ENCODE measurements at places on chromosomes 11 and 22.

- no peak for DNase-seq
Measured at GRCh38 chr11:67167091-67167490, 48.0 kb downstream of the KDM2A start.

GRCh38 chr11:96748639-96749370 is 359.0 kb downstream of the JRKL start:
- DNase-seq, result no peak

GRCh38 chr22:31680861-31681341 is 18.9 kb upstream of the PISD start:
- DNase-seq, result no peak

DNA sequence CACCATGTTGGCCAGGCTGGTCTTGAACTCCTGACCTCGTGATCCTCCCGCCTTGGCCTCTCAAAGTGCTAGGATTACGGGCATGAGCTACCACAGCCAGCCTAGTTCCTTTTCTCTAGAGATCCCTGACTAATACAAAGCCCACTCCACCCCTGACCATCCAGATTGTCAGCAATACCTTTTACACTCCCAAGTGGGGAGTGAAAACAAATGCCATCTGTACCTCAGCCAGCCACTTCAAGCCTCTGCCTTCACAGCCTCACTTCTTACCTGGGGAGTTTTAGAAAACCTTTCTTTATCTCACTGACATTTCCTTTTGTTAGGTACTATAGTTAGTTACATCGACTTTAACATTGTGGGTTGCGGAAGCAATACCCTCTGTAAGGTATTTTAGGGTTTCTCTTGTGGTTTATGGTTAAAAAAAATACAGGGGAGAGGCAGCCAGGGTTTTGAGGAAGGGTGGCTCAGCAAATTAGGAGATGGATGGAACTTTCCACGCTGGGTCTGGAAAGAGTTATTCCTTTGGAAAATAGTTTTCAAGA is 8.9 kb downstream of the TOM1 start:
- no peak for DNase-seq

DNA sequence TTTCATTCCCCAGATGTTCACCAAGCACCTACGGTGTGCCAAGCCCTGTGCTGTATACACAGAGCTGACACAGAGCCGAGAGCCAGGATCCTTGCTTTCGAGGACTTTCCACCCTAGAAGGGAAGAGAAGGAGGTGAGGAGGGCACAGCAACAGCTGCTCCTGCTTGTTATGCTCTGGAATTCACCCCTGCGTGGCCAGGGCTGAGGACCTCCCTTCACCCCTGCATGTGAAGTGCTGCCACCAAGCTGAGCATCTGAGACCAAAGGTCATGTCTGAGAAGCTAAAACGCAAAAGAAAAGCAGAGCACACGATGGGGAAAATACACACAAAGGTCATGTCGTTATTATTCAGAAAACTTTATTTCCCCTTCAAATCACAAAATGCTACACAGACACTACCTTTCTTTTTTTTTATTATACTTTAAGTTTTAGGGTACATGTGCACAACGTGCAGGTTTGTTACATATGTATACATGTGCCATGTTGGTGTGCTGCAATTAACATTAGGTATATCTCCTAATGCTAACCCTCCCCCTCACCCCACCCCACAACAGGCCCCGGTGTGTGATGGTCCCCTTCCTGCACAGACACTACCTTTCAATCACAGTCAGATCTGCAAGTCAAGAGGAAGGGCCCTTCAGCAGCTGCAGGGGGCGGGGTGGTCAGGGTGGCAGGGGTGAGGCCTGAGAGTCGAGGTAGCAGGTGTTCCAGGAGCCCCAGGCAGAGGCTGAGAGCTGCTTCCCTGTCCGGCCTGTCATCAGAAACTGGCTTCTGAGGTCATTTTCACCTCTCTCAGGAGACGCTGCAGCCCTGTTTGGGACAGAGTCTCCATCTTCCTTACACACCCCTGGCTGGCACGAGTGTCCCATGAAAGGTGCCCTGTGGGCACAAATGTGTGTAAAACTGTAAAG is 40.1 kb upstream of the PRR5 start:
- DNase-seq, result no peak

DNA sequence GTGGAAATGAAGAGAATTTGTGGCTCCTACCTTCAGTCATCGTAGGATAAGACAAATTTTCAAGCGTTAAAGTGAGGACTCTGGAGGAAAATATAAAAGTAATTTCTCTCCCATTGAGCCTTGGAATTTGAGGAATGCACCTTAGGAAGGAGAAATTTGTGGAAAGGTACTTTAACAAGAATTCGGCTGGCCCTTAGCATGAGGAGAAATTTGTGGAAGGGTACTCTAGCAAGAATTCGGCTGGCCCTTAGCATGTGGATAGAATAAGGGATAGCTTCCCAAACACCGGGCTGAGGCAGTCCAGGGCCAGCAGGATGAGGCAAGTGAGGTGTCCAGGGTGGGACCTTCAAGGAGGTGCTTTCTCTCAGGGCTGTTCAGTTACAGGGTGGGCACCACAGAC is 33.2 kb upstream of the FAR1 start:
- no peak for DNase-seq

GRCh38 chr11:44333271-44334218 is 23.6 kb upstream of the ALX4 start:
- no peak for DNase-seq

DNA sequence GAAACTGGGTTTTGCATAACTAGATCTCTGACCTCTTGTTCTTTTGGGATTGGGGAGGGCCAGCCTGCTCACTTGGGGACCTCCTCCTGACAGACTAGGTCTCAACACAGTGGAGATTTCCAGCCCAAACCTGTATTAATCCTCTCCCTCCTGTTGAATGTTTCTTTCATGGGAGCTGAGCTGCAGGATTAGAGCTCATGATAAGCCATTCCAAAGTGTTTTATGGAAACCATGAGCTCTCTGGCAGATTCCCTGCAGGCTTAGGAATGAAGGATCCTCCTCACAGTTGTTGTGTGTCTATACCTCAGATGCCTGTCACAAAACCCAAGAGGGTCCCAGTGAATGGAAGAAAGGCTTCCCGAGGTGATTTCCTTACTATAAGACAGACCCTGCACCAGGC is 248.4 kb upstream of the B3GAT1 start:
- no peak for DNase-seq

- DNase-seq, result no peak
Measured at GRCh38 chr22:37442537-37442936, 15.3 kb upstream of the ELFN2 start.

DNA sequence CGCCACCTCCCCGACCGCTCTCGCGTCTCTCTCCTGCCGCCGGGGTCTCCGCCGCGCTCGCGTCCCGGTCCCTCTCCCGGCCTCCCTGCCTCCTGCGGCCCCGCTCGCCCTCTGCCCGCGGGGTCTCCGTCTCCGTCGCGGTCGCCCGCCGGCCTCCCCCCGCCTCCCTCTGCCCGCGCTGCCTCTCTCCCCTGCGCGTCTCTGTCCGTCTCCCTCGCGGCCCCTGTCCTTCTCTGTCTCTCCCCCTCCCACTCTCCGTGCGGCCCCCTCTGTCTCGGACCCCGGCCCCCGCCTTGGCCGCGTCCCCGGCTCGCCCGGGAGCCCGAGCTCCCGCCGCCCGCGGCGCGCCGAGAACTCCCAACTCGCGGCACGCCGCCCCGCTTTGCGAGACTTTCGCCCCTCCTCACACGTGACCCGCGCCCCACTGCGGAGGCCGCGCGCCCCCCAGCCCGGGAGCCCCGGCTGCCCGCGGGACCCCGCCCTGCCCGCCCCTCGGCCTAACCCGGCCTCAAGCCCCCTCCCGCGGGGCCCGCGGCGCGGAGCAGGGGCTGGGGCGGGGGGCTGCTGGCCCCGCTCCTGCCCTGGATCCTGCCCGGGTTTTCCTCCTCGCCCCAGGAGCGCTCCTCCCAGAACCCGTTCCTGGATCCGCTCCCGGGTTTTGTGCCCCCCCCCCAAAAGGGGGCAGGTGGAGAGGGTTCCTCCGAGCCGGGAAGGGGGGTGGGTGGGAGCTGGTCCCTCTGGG is 702 bp upstream of the KCNJ4 start:
- peak; percentile 52 for DNase-seq

GRCh38 chr11:66124564-66124963 is 54.5 kb downstream of the PACS1 start:
- no peak for DNase-seq

DNA sequence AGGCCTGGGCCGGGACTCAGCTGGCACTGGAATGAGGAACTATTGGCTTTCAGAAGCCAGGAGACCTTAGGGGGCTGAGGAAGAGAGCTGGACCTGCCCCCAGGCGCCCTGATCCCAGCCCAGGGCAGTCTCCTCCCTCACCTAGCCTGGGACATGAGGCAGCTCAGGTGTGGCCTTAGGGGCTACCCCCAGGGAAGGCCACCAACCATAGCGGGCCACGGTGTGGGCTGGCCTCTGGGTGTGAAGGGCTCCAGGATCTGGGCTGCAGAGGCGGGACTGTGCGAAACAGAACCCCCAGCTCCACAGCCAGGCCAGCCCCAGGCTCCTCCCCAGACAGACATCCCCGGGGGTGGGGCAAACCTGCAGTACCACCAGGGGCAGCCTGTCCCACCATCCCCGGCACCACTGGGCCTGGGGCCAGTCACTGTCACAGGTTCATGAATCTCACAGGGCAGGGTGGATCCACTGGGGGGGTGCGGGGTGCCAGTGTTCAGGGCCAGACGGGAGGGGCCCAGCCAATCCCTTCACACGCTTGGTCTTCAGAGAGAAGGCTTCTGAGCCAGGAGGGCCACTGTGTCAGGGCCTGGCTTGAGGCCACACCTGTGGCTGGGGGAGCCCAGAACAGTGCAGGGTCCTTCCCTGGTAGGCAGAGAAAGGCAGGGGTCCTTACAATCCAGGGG is 3.5 kb downstream of the PLXNB2 start:
- DNase-seq, result no peak

DNA sequence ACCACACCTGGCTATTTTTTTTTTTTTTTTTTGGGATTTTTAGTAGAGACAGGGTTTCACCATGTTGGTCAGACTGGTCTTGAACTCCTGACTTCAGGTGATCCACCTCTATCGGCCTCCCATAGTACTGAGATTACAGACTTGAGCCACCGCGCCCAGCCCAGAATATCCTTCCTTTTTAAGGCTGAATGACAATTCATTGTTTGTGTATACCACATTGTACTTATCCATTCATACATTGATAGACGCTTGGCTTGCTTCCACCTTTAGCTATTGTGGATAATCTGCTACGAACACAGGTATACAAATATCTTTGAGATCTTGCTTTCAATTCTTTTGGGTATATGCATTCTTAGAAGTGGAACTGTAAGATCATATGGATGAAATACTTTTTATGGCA is 10.8 kb upstream of the RASSF10 start:
- no peak for DNase-seq

GRCh38 chr11:118046051-118046963 is 30.6 kb upstream of the TMPRSS4 start:
- no peak for DNase-seq

GRCh38 chr22:41085842-41086241 is 6.5 kb upstream of the EP300 start:
- no peak for DNase-seq

GRCh38 chr11:34938611-34939010 is 22.2 kb downstream of the PDHX start:
- DNase-seq, result no peak

DNA sequence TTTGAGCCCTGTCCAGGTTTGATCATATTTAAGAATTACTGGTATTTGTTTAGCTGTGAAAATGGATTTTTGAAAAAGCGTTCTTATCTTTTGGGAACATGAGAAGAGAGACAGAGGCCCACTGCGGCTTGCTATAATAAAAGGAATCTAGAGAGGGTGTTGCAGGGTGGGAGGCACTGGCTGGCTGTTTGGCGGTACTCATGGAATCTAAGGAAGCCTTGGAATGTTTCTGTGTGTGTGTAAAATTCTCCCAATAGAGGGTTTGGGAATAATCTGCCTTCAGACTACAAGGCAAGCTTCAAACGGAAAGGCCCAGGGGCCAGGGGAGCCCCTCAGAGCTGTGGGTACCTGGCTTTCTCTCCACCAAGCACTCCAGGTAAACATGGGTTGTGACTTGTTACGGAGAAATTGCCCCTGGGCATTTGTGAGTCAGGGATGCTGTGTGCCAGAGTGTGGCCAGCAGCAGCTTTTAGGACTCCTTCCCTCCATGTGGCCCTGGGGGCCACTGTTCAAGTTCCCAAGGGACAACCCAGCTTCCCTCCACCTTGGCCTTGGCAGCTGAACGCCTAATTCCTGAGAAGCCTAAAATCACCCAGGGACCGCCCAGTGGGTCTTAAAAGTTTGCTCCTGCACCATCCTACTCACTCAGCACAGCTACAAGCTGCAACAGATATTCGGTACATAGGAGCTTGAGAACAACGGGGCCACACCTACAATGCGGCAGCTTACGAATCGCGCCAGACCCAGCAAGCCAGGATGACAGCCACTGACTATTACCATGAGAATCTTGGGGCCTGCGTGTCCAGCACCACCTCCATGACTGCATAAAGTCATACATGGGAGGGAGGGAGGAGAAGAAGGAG is 14.1 kb upstream of the SYT8 start:
- DNase-seq, result no peak

DNA sequence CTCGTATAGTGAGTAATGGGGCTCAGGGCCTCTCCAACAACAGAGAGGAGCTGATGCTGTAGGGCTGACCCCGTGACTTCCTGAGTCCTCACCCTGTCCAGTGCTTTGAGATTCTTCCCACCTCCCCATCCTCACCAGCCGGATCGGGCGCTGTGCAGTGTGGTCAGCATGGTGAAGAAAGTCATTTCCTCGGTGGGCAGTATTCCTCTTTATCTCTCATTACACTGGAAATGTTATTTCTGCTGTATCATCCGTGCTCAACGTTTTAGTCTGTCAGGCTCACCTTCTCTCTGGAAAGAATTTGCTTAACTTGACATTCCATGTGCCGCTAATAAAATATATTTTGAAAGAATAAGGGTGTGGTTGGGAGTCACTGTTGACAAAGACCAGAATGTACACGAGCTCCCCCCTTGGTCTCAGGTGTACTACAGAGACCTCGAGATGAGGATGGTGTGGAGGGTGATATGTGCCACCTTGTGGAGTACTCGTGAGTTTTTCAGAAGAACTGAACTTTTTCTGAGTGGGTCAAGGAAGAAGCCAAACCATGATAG is 25.7 kb upstream of the SCGB1A1 start:
- no peak for DNase-seq

DNA sequence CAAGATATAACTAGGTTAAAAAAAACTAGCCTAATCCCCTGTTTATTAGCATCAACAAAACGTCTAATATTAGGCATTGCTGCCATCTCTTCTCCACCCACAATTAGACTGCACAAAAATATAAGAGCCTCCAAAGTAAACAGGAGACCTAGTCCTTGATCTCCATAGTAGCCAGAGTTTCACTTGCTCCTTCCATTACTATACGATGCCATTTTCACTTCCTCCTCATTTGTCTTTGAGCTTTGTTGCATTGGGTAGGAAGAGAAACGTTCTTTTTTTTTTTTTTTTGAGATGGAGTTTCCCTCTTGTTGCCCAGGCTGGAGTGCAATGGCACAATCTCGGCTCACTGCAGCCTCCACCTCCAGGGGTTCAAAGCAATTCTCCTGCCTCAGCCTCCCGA is 42.3 kb upstream of the RDX start:
- no peak for DNase-seq
